Neural crest cell (in vitro differentiated cells): ENCODE measurements at places on chromosomes 6 and 20.

- DNase-seq, result no peak
Measured at GRCh38 chr6:13914351-13914750, 10.4 kb upstream of the RNF182 start.

GRCh38 chr6:19723545-19723944, 113.6 kb upstream of the ID4 start:
- DNase-seq, result no peak

DNA sequence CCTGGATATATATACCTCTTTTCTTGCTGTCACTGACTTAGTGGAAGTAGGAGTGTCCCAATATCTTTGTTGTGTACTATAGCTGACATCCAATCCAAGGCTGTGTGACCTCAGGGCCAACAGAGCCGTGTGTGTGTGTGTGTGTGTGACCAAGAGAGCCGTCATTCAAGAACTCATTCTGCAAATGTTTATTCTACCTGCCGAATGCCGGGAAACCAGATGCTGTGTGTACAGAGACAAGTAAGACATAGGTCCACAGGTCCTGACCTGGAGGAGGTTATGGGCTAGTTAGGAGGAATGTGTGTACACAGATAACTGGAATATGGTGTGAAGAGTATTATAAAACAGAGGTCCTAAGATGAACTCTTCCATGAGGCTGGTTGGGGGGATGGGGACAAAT, 190.0 kb downstream of the DHX35 start:
- no peak for DNase-seq

- no peak for DNase-seq
Measured at GRCh38 chr6:119152187-119152586, 73.7 kb upstream of the FAM184A start.

DNA sequence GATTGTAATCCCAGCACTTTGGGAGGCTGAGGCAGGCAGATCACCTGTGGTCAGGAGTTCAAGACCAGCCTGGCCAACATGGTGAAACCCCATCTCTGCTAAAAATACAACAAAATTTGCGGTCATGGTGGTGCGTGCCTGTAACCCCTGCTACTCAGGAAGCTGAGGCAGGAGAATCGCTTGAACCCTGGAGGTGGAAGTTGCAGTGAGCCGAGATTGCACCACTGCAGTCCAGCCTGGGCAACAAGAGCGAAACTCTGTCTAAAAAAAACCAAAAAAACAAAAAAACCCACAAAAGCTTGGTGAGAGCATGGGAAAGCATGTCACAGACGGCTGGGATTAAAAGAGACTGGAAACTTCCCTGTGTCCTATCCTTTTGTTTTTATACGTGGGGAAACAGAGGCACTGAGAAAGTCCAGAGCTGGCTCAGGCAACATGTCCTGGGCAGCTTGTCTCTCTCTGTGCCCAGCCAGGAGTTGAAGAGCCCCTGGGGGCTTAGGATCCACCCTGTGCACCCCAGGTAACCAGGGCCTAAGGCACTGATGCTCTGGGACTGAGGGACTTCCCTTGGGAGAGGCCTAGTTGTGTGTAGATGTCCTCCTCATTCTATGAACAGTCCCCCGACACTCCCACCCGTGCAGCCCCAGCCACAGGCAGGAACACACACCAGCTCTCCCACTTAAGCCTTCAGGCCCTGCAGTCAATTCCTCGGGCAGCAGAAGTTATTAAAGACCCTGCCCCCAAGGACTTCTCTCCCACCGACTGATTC, 16.0 kb downstream of the CD40 start:
- DNase-seq, result no peak

DNA sequence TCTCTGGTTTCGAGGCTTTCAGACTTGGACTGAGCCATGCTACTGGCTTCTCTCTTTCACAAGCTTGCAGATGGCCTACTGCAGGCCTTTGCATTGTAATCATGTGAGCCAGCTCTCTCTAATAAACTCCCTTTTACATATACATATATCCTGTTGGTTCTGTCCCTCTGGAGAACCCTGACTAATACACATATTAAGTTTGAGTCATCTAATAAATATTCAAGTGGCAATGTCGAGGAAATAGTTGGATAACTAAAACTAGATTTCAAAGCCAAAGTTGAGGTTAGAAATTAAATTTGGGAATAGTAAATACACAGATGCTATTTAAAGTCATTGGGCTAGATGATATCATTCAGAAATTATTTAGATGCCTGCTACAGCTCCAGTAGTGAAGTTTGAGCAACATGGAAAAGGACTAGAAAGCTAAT, 1343.4 kb downstream of the GRIK2 start:
- no peak for DNase-seq

- no peak for DNase-seq
Measured at GRCh38 chr20:18513208-18513607, 5.5 kb downstream of the SEC23B start.

GRCh38 chr20:725491-725890, 42.8 kb downstream of the SLC52A3 start:
- no peak for DNase-seq

- no peak for DNase-seq
Measured at GRCh38 chr6:108878942-108879341, 30.7 kb downstream of the ARMC2 start.

DNA sequence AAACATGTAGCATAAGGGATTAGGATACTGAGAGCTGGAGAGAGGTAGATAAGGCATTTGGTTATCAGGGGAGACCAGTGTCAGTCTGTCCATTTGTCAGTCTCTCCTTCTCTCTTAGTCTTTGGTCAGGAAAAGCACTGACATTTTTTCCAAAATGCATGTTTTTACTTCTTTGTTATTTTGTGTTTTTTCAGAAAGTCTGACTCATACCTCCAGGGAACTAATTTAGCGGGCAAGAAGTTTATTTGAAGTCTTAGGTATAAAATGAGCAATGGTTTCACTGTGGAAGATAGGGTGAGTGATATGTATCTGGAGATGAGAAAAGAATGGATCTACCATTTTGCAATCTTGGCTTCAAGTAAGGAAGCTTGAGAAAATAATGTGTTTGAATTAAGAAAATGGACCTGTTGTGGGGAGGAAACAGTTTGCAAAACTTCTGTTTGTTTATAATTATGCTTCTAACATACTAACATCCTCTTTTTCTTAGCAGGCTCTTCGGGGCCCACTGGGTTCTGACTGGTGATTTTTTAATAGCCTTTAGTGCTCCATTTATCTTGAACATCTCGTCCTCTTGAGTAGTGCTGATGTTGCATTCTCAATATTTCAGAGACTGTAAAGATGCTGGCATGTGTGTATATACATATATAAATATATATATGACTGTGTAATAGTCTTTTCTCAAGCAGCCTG, 66.9 kb upstream of the FABP7 start:
- DNase-seq, result no peak

DNA sequence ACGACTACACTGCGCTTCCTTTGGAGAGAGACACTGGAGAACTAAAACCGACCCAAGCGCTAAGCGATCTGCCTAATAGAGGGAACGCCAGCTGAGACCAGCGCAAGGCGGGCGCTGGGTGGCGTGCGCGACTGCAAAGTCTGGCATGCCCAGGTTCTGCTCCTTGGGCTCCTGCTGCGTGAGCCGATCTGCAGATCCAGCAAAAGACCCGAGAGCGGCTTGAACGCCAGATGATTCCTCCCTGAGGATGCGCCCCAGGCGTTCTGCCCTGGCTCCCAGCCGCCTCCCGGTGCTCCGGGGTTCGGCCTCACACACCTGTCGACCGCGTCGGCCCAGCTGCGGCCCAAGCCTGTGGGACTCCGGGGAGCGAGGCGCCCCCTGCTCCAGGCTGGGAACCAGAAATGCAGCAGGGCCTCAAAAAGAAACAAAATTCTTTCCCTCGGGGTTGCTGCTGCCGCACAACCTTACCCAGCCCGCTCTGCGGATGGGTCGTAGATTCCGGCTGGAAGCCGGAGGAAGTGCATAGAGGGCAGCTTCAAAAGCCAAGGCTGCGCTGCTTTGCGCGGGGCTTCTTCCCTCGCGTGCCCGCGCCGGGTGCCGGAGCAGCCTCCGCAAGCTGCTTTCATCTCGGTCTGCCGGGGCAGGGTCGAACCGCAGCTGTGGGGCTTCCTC, 17.9 kb upstream of the PRDM13 start:
- peak; percentile 55 for DNase-seq

GRCh38 chr6:52138284-52138683, 47.9 kb upstream of the IL17A start:
- no peak for DNase-seq

GRCh38 chr20:49460916-49461315, 21.6 kb downstream of the KCNB1 start:
- no peak for DNase-seq

DNA sequence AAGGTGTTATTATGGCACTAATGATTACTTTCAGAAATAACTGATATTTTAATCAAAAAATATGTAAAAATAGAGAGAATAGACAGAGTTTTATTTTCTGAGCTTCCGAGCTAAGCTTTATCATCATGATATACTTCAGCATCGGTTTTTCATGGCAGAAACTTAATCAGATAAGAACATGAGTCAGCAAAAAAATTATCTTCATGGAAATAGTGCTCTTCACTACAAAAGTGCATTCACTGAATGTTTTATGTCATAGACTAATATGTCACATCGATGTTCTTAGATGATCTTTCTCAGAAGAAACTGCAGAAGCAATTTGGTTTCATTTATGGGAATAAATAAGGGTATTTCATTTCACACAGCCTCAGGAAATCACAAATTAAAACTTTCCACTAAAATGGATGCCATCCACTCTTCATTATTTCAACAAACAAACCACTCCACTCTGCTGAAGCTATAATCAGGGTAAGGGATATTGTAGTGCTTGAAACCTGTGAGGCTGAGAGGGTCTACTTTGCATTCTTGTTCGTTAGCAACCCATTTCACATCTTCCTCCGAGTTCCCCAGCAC, 10.2 kb upstream of the MAP3K7 start:
- DNase-seq, result no peak

DNA sequence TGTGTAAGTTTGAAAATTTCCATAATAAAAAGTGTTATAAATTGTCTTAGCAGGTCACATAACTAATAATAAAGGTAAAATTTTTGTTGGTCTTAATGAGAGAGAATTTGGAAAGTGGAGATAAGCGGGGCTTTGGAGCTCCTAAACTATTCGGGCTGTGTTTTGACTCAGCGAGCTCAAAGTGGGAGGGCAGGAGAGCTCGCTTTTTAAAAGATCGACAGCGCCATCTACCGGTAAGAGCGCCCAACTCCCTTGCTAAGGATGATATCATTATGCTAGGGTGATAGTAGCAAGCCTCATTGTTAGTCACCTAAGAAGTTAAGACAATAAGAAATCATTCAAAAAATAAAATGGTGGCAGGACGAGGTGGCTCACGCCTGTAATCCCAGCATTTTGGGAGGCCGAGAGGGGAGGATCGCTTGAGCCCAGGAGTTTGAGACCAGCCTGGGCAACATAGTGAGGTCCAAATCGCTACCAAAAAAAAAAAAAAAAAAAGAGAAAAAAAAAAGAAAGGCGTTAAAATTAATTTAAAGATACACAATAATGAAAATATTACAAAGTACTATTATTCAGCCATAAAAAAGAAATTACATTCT, 24.8 kb downstream of the C6orf15 start:
- peak; percentile 90 for DNase-seq

DNA sequence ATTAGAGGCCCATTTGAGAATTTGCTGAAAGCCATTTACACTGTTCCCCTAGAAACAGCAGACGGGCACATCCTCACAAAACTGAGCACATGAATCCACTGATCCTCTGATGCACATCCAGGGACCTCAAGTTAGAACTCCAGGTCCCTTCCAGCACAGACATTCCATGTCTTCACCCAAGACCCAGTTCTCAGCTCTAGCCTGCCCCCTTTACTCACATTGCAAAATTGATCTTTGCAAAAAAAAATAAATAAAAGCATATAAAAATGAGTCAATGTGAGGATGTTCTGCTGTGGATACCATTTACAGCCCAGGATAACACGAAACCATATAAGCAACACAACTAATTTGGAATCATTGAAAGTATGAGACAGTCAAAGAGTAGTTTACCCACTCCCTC, 458.2 kb upstream of the JARID2 start:
- no peak for DNase-seq

GRCh38 chr6:168183613-168183970, 104.6 kb upstream of the FRMD1 start:
- no peak for DNase-seq

- no peak for DNase-seq
Measured at GRCh38 chr6:104118274-104118673, 741.4 kb downstream of the HACE1 start.

DNA sequence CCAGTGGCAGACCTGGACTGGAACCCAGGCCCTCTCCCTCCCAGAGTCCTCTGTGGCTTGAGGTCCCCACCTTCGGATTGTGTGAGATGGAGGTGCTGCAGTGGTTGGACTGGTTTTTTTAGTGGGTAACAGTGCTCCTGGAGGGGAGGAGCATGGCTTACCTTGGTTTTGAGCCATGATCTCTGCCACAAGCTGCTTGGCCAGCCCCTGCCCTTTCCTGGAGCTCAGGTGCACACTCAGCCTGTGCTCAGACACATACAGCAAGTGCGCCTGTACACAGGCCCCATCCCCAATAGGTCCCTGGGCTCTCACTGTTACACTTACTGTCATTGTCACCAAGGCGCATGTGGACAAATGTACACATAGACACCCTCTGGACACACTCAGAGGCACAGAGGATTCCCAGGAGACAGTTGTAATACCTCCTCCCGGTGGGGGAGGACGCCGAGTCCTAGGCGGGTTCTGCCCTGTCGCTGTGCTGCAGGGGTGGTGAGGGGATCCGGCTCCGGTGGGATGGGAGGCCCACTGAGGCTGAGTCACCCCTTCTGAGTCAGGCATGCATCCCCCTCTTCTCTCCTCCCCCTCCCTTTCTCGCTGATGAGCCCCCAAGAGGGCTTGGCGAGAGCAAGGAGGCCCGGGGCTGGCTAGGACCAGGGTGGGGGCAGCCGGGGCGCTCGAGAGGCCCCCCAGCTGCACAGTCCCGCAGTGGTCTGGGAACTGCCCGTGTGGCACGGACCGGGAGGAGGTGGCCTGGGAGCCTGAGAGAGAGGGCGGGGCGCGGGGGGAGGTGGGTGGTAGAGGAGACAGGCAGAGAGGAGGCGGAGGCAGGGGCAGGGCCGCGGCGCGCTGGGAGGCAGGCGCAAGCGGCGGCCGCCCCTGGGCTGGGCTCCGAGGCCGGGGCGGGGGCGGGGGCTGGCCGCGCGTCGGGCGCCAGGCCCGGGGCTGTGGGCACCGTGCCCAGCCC, 522 bp upstream of the EPB41L1 start:
- DNase-seq, result peak; percentile 68

GRCh38 chr20:35151736-35152135, 4.6 kb upstream of the EDEM2 start:
- no peak for DNase-seq

- DNase-seq, result no peak
Measured at GRCh38 chr6:15969236-15969778, 159.6 kb upstream of the MYLIP start.

DNA sequence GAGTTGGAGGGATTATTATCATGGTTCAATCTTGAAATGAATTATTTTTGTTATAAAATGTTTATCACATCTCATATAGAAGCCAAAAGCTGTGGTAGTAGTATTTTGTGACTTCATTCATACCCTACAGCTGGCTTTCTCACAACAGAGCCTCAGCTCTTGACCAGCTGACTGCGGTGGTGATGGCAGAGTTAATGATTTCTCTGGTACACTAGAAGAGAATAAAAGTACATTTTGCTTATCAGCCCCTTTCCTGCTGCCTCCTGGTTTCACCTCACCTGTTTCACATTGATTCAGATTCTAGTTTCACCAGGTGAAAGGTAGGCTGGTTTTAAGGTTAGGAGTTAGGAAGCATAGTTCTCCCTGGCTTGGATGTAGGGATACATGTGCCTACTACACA, 55.7 kb downstream of the AFG1L start:
- no peak for DNase-seq
